Osteoblast (primary cell): ENCODE measurements at places on chromosomes 7 and 10. TPM values are rescaled to one million over a fixed set of nuclear protein-coding genes. Genes with fewer than 3 reads are reported as not detected.

The ERV3-1 gene
- 18.9 and 24.2 TPM in 2 replicates for total RNA-seq

The ZNF488 gene
- total RNA-seq: under 0.01 and 0.29 TPM in 2 replicates

The DRGX gene
- total RNA-seq: under 0.01 TPM in 1 of 2 replicates, not detected in the other

The CALCR gene
- total RNA-seq: not detected in 2 replicates

The CALML5 gene
- total RNA-seq: not detected in 2 replicates

The TUBAL3 gene
- total RNA-seq: not detected in 2 replicates

The COL28A1 gene
- 0.29 and 0.36 TPM in 2 replicates for total RNA-seq

The ANKRD22 gene
- total RNA-seq: under 0.01 TPM in 2 replicates

The ELOVL3 gene
- 2.2 and 2.7 TPM in 2 replicates for total RNA-seq

The ZSCAN25 gene
- 11.9 and 12.7 TPM in 2 replicates for total RNA-seq

The SORCS1 gene
- total RNA-seq: not detected in 2 replicates

The CPA2 gene
- total RNA-seq: not detected in 2 replicates

The MYO1G gene
- 0.29 and 0.36 TPM in 2 replicates for total RNA-seq

The GATA3 gene
- not detected in 2 replicates for total RNA-seq

The CUZD1 gene
- total RNA-seq: 0.36 and 0.59 TPM in 2 replicates

The RAB19 gene
- not detected in 2 replicates for total RNA-seq

The CFAP70 gene
- total RNA-seq: 1.1 and 1.2 TPM in 2 replicates

The PRKCQ gene
- total RNA-seq: not detected in 2 replicates

The SLC13A1 gene
- total RNA-seq: not detected in 2 replicates

- peak; percentile 72 for DNase-seq
These were observed 114.9 kb downstream of the OAT start for GRCh38 chr10:124303662-124304418.

- DNase-seq: no peak
These were observed 62.0 kb downstream of the GNAT3 start for GRCh38 chr7:80449836-80450235.

DNA sequence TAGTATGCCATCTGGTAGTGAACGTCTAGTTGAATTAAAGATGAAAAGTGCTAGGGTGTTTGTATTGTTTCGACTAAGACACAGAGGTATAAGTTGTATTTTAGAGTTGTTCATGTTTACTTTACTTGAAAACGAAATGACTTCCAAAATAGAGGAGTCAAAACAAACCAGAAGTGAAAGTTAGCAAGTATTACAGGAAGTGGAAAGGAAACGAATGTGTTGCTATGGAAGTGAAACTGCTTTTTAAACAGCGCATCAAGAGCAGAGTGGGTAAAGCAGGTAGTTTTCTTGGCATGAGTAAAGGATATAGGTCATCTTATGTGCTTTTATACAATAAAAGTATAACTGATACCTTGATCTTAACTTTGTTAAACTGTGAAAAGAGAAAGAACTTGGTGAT is 20.0 kb upstream of the GALNTL5 start:
- DNase-seq: no peak

DNA sequence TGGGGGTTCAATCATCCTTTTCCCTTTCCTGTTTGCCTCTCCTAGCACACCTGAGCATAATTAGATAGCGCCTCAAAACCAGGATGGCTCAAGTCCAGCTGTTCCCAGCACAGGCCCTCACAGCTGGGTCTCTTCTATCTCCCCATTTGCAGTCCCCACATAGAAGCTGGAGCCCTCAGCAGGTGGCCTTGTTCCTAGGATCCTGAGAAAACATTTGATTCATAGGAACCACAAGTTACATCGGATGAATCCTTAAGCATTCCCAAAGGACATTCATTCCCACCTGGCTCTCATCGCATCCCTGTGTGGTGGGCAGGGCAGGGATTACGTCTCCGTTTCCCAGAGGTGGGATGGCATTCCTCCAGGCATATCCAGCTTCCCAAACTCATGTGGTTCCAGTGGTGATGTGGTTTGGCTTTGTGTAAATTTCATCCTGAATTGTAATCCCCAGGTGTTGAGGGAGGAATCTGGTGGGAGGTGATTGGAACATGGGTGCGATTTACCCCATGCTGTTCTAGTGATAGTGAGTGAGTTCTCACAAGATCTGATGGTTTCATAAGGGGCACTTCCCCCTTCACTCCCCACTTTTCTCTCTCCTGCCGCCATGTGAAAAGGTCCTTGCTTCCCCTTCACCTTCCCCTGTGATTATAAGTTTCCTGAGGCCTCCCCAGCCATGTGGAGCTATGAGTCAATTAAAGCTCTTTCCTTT is 49.8 kb upstream of the LEP start:
- DNase-seq: no peak

DNA sequence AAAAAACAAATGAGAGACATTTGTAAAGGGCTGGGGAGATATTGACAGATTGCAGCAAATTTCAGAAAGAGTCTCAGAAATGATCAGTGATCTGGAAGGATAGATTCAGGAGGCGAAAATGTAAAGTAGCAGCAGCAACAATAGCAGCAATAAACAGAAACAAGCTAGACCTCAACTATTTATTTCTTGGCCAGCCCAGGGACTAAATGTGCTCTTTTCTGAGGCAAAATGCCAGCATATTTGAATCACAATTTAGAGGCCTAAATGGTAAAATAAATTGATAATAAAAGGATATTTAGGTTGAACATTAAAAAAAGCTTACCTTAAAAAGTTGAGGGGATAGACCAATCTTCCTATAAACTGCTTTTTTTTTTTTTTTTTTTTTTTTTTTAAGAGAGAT is 134.6 kb upstream of the ITGB1 start:
- DNase-seq: no peak

- no peak for DNase-seq
These were observed 35.0 kb upstream of the USP6NL start for GRCh38 chr10:11646450-11646849.

GRCh38 chr10:80196950-80197315 is 8.4 kb downstream of the ANXA11 start:
- DNase-seq: no peak

GRCh38 chr7:137127806-137128205 is 215.7 kb downstream of the PTN start:
- no peak for DNase-seq

GRCh38 chr10:29495366-29495765 is 139.4 kb downstream of the SVIL start:
- no peak for DNase-seq

DNA sequence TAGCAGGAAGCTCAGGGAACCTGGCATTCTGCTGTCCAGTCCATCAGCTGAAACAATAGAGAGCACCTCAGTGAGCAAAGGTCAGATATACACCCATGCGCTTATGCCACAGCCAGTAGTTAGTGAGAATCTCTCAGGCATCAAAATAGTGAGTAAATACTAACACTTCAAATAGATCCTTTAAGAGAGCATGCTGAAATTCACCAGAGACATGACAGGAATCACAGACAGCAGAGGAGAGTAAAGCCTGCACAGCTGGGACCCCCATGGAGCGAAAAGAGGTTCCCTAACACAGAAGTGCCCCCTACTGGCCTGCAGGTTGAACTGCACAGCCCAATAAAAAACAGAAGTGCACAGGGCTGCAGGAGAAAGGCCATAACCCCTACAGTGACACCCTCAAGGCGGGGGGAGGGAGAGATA is 57.6 kb upstream of the ANTXRL start:
- DNase-seq: no peak

DNA sequence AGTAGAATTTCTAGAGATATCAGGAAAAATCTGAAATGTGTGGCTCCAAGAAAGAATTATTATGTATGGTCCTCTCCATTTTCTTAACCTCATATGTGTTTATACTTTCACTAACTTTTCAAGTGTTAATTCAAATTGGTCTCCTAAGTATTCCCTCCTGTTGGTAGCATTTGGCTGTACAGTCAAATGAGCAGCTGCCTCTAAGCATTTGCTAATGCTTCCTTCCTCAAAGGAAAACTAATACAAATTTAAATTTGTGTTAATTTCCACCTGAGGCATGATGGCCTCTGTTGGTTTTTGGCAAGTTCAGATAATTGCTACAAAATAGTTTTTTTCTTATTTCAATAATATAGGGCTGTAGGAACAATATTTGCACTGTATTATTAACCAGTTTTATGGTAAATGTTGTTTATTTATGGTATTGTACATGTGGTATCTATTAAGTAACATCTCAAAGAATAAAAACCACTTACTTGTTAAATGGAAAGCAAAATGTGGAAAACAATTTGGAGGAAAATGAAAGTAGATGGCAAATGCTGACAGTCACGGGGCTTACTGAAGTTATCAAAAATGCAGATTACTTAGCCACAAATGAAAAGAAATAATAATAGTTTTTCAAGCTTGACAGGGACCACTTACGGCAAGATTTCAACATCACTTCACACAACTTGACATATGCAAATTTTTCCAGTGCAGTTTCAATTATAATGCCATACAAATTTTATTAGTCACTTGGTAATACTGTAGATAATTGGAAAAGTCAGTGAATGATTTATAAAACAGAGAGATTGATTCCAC is 299.3 kb upstream of the MEOX2 start:
- DNase-seq: no peak

GRCh38 chr10:48792687-48793096 is 108.0 kb downstream of the WDFY4 start:
- DNase-seq: peak; percentile 74

DNA sequence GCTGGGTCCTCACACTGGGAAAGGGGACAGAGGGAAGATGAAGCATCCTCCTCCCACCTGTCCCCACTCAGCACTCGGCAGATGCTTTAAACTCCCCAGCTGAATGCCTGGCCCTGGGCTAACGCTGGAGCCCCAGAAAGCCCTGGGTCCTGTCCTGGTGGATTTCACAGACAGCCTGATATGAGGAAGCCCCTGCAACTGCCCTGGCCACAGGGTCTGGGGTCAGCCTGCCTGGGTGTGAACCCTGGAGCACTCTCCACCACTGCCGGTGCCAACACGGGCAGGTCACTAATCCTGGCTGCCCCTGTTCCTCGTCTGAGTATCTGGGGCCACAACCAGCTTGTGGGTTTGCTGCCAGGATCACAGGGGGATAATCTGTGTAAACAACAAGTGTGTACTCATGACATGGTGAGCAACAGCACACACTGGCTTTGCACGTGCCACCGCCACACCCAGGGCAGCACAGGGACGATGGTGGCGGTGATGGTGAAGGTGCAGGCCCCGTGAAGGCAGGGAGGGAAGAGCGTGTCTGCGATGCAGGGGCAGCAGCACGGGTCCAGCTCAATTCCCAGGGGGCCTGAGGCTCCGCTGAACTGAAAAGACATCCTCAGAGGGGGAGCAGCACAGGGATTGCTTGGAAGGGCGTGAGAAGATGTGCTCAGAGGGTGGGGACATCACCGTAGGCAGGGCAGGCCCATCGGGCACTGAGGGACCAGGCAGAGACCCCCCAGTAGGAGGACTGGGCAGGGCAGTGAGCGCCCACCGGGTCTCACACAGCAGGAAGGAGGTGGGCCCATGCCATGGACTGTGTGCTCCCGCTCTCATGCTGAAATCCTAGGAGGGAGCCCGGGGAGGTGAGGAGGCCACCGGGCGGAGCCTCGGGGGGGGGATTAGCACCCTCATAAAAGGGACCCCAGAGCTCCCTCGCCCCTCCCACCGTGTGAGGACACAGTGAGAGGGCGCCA is 238.7 kb downstream of the MAD1L1 start:
- DNase-seq: no peak

DNA sequence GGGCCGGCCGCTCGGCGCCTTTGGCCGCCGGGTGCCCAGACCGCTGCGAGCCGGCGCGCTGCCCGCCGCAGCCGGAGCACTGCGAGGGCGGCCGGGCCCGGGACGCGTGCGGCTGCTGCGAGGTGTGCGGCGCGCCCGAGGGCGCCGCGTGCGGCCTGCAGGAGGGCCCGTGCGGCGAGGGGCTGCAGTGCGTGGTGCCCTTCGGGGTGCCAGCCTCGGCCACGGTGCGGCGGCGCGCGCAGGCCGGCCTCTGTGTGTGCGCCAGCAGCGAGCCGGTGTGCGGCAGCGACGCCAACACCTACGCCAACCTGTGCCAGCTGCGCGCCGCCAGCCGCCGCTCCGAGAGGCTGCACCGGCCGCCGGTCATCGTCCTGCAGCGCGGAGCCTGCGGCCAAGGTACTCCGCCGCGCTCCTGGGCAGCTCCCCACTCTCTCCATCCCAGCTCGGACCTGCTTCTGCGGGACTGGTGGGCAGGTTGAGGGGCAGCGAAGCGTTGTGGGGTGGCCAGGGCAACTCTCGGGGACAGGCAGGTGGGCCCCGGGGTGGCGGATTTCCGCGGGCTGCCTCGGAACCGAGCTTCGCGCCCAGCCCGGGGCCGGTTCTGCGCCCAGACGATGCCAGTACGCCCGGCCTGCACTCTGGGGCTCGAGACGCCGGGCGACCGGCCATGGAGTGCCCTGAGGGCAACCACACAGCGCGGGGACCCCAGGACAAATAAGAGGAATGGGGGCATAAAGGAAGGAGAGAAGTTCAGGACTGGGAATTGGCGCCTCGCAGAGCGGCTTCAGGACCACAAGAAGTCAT is 578 bp downstream of the HTRA1 start:
- peak; percentile 88 for DNase-seq

- DNase-seq: no peak
These were observed 111.1 kb downstream of the DOCK1 start for GRCh38 chr10:127016331-127016730.

- peak; percentile 81 for DNase-seq
These were observed 82.7 kb downstream of the SPAG6 start for GRCh38 chr10:22427890-22428571.

- no peak for DNase-seq
These were observed 554.7 kb downstream of the SORCS3 start for GRCh38 chr10:105195831-105196230.

- no peak for DNase-seq
These were observed 54.7 kb upstream of the SYPL1 start for GRCh38 chr7:106166651-106167342.

DNA sequence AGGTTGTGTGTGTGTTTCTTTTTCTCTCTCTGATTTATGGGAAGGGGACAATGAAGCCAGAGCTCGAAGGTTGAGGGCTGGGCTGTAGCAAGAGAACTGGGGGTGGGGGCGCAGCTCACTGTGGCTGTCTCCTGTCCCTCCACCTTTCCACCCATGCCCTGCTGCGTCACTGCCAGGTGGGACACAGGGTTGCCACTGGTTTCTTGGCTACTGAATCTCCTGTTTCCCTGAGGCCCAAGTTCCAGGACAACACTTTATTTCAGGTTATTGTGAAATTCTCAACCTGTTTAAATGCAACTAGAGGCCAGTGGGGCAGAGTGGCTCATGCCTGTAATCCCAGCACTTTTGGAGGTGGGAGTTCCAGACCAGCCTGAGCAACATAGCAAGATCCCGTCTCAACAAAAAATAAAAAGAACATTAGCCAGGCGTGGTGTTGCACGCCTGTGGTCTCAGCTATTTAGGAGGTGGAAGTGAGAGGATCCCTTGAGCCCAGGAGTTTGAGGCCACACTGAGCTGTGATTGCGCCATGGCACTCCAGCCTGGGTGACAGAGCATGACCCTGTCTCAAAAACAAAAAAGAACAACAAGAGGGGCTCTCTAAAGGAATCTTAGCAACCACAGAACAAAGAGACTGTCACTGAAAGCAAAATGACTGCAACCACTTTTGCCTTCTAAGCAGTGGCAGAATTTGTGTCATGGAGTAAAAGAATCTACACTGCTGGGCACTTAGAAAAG is 22.6 kb downstream of the TBATA start:
- peak; percentile 60 for DNase-seq

GRCh38 chr10:102452672-102453340 is 1.5 kb upstream of the C10orf95 start:
- peak; percentile 94 for DNase-seq
